ENCODE measurements at places on chromosomes 2 and 18.

DNA sequence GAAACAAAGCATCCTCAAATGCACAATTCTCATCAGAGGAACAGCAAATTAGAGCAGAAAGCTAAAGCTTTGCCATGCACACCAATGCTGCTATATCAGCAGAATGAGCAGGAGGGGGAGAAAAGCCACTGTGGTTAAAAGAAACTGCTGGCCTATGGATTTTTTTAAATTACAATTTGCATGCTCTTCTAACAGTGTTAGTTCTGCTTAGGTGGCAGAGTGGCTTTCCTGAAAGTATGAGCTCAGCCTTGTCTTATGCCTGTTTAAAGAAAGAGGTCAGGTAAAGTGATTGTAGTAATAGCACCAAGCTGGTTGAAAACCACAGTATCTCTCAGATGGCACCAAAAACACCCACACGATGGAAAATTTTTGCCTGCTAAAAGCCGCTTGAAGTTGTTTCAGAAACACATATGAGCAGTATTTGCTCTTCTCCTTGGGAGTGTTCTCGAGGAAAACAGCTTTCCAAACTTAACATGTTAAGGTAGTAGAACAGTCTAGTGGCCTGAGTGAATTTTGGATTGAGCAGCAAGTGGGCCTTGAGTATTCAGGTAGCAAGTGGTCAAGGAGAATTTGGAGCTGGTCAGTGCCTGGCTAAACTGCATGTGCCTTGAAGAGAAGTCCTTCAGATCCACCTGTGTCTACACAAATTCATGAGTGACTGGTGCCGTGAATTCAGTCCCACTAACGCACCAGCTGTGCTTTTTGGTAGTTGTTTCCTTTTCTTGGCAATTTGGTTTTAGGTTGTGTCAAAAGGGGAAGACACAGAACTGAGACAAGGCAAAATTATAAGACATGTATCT is 19.6 kb upstream of the NDUFV2 start:
- peak; percentile 75 for DNase-seq

GRCh38 chr2:172496160-172496608 is 59.7 kb upstream of the PDK1 start:
- DNase-seq: no peak

DNA sequence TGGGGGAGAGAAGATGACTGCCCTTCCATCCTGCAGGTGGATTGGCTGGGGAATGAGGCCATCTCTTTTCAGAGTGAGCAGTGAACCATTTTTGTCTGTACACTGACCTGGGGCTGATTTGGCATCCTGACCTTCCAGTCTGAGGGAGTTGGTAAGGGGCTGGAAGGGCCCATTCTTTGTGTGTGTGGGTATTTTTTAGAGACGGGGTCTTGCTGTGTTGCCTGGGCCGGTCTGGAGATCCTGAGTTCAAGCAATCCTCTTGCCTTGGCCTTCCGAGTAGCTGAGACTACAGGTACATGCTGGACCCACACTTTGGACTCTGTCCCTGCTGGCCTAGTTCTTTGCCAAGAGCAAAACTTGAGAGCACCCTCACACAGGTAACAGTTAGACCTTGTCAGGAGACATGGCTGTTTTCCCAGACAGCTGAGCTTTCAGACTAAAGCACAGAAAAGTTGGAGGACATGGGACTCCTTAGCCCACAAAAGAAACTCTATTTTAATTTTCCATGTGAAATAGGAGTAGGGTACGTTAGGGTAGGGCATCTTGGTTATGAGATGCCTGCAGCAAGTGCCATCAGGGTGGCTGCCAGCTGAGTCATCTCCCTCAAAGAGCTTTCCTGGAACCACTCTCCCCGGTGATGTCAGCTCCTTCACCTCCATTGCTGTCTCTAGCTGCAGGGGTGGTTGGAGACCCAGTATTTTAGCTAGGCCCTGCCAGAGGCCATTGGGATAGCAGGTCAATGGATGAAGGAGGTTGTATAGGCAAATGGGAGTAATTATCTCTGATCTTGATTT is 60.7 kb downstream of the DGKD start:
- DNase-seq: no peak

GRCh38 chr2:105865222-105865913 is 120.7 kb downstream of the NCK2 start:
- no peak for DNase-seq

DNA sequence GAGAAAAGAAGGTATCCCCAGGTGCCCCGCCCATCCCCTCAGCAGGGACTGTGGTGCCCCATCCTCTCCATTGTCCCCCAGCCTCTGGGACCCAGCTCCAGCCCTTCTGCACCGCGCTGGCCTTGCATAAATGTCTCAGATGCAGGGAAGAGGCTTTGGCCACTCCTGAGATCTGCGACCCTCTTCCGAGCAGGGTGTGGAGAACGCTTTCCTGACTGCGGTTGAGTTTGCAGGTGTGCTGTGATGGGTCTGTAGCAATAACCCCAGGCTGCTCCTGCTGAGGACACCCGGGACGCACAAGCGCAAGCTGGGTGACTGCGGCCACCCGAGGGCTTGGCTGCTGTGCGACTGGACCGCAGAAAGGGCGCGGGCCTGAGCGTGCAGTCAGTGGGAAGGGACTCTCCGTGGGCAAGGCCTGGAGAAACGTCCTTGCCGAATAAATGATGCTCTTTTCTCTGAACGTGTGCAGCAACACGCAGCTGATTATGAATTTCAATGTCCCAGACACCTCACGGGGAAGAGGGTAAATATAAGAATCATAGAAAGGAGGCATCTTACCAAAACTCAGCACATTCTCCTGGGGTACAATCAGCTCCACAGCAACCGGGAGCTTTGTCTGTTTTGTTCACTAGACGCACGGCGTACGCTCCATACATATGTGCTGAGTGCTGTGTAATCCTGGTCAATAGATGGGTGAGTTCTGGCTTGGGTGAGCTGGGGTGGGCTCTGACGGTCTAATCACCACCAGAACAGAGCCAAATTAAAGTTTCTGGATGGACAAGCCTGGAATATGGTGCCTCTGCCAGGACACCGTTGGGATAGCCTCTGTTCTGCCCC is 67.5 kb upstream of the ZNF516 start:
- DNase-seq: no peak

- DNase-seq: no peak
These were observed 251.8 kb upstream of the NETO1 start for GRCh38 chr18:73119574-73119973.

DNA sequence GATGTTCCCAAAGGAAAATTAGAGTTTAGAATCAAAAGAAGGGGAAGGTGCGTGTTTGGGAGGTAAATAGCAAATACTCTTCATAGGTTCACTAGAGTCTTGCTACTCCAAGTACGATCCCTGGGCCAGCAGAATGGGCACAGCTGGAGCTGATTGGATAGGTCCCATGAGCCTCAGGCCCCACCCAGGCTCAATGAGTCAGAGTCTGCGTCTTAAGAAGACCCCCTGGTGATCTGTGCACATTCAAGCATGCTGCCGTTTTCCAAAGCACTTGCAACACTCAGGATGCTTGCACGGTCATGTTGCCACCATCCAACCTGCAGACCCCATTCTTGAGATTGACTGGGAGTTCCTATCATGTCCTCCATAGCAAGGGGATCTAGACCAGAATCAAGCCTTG is 40.5 kb downstream of the ABCG8 start:
- DNase-seq: no peak

GRCh38 chr18:8052237-8052701 is 485.2 kb downstream of the PTPRM start:
- no peak for DNase-seq

DNA sequence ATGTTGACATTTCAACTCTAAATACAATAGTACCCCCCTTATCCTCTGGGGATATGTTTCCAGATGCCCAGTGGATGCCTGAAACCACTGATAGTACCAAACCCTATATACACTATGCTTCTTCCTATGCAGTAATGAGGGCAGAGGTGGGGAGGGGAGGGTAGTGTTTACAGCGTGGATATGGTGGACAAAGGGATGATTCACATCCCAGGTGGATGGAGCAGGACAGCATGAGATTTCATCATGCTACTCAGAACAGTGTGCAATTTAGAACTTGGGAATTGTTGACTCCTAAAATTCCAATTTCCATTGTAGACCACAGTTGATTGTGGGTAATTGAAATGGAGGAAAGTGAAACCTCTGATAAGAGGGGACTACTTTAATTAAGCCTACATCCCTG is 75.4 kb downstream of the TSN start:
- DNase-seq: no peak

GRCh38 chr2:39932198-39932597 is 153.1 kb upstream of the THUMPD2 start:
- no peak for DNase-seq

DNA sequence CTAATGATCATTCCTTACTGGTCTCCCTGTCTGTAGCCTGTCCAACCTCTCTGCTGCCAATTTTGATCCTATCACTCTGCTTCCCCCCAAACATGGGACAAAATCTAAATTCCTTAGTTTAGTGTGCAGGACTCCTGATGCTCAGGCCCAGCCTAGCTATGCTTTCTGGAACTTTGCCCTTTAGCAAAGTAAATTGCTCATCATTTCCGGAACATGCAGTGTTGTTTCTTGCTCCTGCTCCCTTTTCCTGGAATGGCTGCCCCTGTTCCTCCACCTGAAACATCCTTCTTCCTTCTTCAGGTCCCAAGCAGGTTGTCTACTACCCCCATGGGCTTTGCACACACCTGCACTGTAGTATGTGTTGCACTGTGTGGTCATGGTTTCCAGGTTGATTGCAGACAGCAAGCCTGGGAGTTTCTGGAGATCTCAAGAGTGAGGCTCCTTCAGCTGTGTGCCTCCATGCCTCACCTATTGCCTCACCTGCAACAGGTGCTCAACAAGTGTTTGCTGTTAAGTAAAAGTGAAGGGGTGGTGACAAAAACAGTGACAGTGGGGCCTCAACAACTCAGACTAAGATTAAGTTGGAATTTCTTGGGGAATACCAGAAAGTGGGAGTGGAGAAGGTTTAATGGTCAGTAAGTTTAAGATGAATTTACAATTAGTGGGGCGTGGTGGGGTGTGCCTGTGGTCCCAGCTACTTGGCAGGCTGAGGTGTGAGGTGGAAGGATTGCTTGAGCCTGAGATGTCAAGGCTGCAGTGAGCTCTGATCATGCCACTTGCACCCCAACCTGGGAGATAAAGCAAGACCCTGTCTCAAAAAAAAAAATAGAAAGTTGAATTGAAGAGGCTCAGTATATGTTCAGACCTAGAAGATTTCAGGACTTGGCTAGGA is 120.0 kb downstream of the DNAH6 start:
- DNase-seq: no peak

DNA sequence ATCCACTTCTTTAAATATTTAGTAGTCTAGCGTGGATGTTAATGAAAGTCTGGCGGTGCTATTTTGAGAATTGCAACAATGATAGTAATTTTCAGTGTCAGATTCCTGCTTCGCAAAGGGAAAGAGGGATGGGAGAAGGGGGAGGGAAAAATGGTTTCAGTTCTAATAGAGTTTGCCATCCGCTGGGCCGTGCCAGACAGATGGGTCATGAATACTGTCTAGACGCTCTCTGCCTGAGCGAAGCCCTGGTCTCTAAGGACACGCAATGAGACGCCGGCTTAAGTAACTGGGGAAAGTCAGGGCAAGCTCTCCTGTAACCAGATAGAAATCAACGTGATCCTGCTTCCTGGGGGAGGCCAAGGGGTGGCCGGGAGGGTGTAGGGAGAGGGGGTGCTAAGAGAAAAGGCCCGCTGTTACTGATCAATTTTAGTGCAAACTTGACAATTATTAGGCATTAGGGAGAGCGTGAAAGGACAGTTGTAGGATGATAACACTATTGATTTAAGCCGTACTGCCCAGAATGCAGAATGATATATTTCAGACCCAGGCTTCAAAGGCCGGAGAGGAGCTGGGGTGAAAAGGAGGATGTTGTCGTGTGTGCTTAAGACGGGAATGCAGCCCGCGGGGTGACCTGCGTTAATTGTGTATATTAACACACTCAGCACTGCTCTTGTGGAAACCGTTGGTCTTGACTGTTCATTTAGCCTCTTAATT is 229.2 kb downstream of the LDLRAD4 start:
- DNase-seq: no peak

DNA sequence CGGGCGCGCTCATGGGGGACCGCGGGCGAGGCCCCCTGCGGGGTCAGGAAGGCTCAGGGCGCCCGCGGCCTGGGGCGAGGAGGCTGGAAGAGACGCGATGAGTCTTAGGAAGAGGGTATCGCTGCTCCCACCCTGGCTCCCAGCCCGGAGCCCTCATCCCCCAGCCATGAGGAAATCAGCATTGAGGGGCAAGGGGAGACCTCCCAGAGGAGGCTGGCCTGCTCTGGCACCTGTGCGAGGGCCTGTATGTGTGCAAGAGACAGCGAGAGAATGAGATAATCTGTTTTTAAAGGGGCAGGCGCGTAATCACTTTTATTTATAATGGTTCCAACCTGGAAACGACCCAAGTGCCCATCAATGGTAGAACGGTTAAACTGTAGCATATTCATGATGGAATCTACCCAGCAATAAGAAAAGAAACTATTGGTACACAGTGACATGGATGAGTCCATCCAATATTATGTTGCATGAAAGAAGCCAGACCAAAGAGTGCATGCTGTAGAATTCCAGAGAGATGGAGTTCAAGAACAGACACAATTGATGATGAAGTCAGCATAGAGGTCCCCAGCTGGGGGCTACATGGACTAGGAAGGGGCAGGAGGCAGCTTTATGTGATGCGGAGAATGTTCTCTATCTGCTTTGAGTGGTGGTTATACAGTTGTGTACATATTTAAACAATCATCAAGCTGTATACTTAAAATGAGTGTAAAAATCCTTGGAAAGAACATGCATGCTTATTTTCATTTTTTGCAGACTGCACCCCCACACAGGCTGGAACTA is 14.4 kb downstream of the FBXO41 start:
- DNase-seq: no peak

- no peak for DNase-seq
These were observed 378.4 kb upstream of the SPHKAP start for GRCh38 chr2:228559774-228560415.

- no peak for DNase-seq
These were observed 515.8 kb downstream of the SUCLG1 start for GRCh38 chr2:83943265-83943664.

- DNase-seq: peak; percentile 73
These were observed 38.9 kb downstream of the CNGA3 start for GRCh38 chr2:98385050-98385699.

GRCh38 chr2:148802448-148803220 is 72.4 kb upstream of the KIF5C start:
- no peak for DNase-seq

- no peak for DNase-seq
These were observed 814.5 kb upstream of the RAB6C start for GRCh38 chr2:129165006-129165405.

- no peak for DNase-seq
These were observed 3.9 kb upstream of the ZNF532 start for GRCh38 chr18:58860747-58861231.

DNA sequence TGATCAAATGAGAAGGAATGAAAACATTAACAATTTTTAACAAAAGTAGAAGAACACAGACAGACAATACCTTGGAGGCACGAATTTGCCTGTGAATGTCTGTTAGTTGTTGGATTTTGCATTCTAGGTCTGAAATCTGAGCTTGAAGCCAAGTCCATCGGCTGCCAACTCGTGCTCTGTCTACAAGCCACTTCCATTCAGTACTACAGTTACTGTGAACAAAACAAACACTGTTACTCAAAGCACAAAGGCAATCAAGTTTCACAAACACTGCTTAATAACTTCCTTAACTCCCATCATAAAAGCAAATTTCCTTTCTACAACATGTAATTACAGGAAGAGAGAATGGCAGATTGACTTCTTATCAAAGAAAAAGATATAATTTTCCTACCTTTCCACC is 42.2 kb downstream of the KANSL1L start:
- no peak for DNase-seq

GRCh38 chr18:9549405-9549804 is 65.0 kb downstream of the PPP4R1 start:
- no peak for DNase-seq

- peak; percentile 42 for DNase-seq
These were observed 35.7 kb downstream of the STK39 start for GRCh38 chr2:168211664-168212163.

- peak; percentile 26 for DNase-seq
These were observed 82.8 kb upstream of the SEC11C start for GRCh38 chr18:59056706-59057492.
